Activated CD4-positive, alpha-beta T cell treated with anti-CD3 and anti-CD28 coated beads, Interleukin-2, amount 50 U/mL, for 24 hours (primary cell): ENCODE measurements at places on chromosomes 5 and 9.

GRCh38 chr5:160021831-160022446 lies 13.0 kb downstream of the TTC1 start:
- peak; percentile 46 for DNase-seq

DNA sequence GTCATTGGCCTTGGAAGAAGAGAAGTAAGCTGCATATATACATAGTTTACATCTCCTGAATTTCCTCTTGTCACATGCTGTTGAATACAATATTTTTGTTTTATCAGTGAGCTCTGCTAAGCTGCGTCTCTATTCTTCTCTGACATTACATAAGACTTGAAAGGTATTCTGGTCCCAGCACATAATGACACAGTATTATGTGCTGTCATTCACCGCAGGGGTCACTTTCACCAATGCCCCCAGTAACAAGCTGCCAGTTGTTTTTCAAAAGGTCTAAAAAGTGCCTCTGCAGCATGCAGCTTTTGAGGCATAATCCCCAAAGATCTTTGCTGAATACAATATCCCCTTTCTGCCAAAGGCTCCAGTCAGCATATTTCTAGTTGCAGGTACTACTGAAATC lies 349.0 kb upstream of the FAM174A start:
- no peak for DNase-seq

- no peak for DNase-seq
These were observed 76.7 kb upstream of the SPOCK1 start for GRCh38 chr5:137575847-137576246.

DNA sequence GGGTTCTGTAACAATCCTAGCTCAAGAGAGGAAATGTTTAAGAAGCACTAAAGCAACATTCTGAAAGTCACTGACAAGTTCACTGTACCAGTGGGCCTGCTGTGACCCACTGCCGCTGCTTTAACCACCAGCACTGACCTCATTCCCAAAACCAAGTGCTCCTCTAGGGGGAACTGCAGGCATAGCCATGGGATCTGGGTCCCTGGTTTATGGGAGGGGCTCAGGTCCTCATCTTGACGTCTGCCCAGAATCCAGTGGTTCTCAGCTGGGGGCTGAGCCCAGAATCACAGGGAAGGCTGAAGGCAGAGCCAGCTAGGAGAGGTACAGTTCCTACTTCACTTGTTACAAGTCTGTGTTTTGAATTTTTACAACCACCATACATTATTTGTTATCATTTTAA lies 36.1 kb upstream of the SLC2A8 start:
- DNase-seq, result no peak

- no peak for DNase-seq
These were observed 81.1 kb upstream of the SPRY4 start for GRCh38 chr5:142405814-142406395.

GRCh38 chr9:132350861-132351315 lies 3.9 kb downstream of the SETX start:
- no peak for DNase-seq

GRCh38 chr5:96127538-96127937 lies 165.9 kb upstream of the ELL2 start:
- DNase-seq, result no peak

GRCh38 chr5:151708126-151708525 lies 21.4 kb upstream of the SPARC start:
- DNase-seq, result no peak

DNA sequence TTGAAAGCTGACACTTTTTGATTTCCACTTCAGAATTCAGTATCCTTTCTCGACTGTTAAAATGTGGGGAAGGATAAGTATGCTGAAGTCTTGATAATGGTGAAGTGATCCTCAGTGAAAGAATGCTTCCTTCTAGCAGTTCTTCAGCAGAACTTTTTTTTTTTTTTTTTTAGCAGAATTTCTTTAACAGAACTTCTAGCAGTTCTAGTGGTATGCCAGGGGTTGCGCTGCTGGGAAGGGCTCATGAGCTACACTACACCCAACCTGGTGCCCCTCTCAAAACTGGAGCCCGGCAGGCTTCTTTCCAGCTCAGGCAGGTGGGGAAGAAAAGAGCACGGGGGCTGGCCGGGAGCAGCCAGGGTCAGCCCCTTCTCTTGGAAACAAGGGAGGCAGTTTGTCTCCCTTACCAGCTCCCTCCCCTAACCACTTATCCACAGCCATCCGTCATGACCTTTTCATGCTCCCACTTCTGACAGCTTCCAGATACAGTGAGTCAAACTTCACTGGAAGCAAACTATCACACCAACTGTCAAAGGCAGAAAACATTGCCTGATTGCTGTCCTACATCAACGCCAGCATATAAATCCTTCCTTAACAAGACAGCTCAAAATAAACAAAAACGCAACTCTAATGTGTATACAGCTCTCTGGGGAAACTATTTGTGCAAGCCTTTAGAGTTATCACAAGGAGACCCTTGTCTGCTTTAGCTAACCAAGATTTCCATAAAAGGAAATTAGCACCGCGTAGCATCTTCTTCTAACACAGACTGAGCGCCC lies 211.5 kb downstream of the GAPVD1 start:
- DNase-seq, result no peak

DNA sequence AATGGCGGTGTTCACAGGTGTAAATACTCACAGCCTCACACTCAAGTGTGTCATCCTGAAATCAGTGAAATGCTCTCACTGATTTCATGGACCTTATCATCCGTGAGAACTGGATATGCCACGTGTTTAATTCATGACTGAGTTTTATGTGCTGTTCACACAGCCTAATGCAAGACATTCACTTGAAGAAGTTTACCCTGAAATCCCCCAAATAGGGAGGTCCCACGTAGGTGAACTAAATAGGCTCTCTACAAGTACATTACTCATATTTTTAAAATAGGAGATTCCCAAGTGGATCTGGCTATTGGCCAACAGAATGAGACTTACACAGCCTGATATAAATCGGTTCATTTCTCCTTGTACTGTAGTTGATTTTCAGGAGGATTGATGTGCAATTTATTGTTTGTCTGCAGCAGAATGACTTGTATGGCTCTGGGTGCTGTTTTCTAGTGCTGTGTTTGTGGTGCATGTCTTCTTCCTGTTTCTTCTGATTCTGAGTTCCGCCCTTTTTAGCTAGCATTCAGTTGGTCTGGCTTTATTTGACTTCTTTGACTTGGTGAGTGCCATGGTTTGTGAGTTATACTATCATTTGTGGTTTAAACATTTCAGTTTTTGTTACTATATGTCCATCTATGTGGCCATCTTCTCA lies 25.1 kb downstream of the TRIO start:
- no peak for DNase-seq

GRCh38 chr5:116454417-116454927 lies 120.2 kb downstream of the SEMA6A start:
- DNase-seq, result no peak

DNA sequence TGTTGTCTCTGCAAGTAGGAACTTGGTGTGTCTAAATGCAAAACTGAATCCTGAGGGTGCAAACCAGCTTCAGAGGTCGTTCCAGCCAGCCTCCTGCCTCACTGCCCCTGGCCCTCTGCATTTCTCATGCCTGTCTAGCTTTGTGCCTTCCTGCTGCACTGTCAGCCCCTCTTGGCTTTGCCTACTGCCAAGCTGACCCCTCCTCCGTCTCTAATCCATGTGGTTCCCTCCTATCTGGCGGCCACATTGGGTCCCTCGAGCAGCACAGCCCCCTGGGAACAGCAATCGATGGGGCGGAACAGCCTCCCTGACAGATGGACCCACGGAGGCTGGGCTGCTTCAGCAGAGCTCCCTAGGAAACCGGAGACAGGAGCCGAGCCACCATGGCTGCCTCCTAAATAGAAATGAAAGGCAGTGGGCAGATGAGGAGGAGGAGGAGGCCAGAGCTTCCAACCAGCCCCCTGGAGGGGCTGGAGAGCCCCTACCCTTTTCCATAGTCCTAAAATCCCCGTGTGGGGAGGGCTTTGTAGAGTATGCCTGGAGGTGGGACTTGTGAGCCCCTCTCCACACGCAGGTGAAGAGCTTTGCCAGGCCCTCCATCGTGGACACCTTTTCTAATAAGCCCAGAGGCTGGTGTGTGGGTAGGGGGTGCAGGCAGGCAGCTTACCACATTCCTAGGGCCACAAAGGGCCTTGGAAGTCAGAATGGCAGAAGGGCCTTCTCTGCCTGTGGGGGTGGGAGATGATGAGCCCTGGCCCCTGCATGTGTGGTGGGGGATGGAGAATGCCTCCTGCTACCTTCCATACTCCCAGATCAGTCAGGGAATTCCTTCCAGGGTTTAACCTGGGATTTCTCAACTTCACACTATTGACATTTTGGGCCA lies 9.2 kb upstream of the CXXC5 start:
- no peak for DNase-seq

GRCh38 chr9:136672431-136673087 lies 9.8 kb downstream of the EGFL7 start:
- no peak for DNase-seq

- no peak for DNase-seq
These were observed 444.5 kb downstream of the SH3GL2 start for GRCh38 chr9:18023332-18023731.

- DNase-seq, result no peak
These were observed 215.3 kb downstream of the MLLT3 start for GRCh38 chr9:20407013-20407412.
